Activated CD8-positive, alpha-beta memory T cell treated with anti-CD3 and anti-CD28 coated beads, Interleukin-2, amount 10 ng/mL, durations not matched to agents 7 days and 5 days (primary cell): ENCODE measurements at places on chromosomes 7 and 10. TPM values are rescaled to one million over a fixed set of nuclear protein-coding genes. Genes with fewer than 3 reads are reported as not detected.

GRCh38 chr7:66198469-66198868, 6.7 kb upstream of the TPST1 start:
- H3K27me3 ChIP-seq, result peaks cover 13% of the 10 kb centered on the region
- no peak overlapping the region for H3K27ac ChIP-seq
- no peak overlapping the region for H3K4me3 ChIP-seq
- no peak for DNase-seq
- peaks cover 5% of the 10 kb centered on the region for H3K4me1 ChIP-seq

GRCh38 chr7:134210976-134211663, 84.0 kb downstream of the LRGUK start:
- H3K36me3 ChIP-seq, result no peaks in the 10 kb centered on the region
- no peak for DNase-seq
- H3K27me3 ChIP-seq, result peaks cover 16% of the 10 kb centered on the region
- H3K4me3 ChIP-seq, result no peak overlapping the region

DNA sequence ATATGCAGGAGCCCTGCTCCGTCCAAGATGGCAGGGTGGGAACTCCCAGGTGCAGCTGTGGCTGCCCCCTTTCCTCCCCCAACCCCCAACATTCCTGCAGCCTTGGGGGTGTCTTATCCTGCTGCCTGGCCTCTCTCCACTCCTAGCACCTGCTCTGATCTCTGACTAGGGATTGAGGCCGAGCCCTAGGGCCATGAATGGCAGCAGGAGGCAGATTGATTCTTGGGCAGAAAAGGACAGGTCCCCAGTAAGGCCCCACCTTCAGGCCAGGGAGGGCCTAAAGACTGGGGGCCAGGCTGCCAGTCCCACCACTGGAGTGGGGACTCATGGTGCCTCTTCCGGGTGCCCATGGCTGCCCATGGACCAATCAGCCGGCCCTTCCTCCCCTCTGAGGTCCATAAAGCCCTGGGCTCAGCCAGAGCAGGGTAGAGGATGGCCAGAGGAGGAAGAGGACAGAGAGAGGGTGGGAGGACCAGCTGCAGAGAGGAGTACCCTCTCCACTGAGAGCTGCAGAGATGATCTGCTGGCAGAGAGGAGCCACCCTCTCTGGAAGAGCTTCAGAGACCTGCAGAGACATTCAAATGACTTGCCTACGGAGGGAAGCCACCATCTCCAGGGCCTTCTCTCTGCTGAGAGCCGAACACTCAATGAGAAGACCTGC, 8.3 kb upstream of the COA1 start:
- DNase-seq, result no peak
- H3K27me3 ChIP-seq, result peaks cover 5% of the 10 kb centered on the region
- no peak overlapping the region for H3K4me3 ChIP-seq
- H3K27ac ChIP-seq, result no peak overlapping the region
- peaks cover 11% of the 10 kb centered on the region for H3K4me1 ChIP-seq
- H3K36me3 ChIP-seq, result peaks cover 2% of the 10 kb centered on the region

- no peaks in the 10 kb centered on the region for H3K4me1 ChIP-seq
- no peaks in the 10 kb centered on the region for H3K36me3 ChIP-seq
- DNase-seq, result no peak
Measured at GRCh38 chr10:19956516-19957032, 140.3 kb downstream of the PLXDC2 start.

GRCh38 chr7:95723583-95724180, 48.7 kb upstream of the DYNC1I1 start:
- H3K36me3 ChIP-seq, result no peaks in the 10 kb centered on the region
- H3K27me3 ChIP-seq, result no peaks in the 10 kb centered on the region
- H3K27ac ChIP-seq, result no peak overlapping the region
- DNase-seq, result no peak
- H3K4me1 ChIP-seq, result no peaks in the 10 kb centered on the region
- H3K4me3 ChIP-seq, result no peak overlapping the region

- peaks cover 17% of the 10 kb centered on the region for H3K27me3 ChIP-seq
- peak overlapping the region; percentile 73 for H3K4me3 ChIP-seq
- H3K36me3 ChIP-seq, result peaks cover 2% of the 10 kb centered on the region
- no peak for DNase-seq
- H3K27ac ChIP-seq, result no peak overlapping the region
- peaks cover 9% of the 10 kb centered on the region for H3K4me1 ChIP-seq
Measured at GRCh38 chr7:101154693-101155102, 422 bp downstream of the AP1S1 start.

GRCh38 chr10:126902157-126902556, 3.1 kb upstream of the DOCK1 start:
- H3K4me3 ChIP-seq, result no peak overlapping the region
- peaks cover 2% of the 10 kb centered on the region for H3K36me3 ChIP-seq
- peaks cover 15% of the 10 kb centered on the region for H3K27me3 ChIP-seq
- H3K27ac ChIP-seq, result no peak overlapping the region

- no peaks in the 10 kb centered on the region for H3K36me3 ChIP-seq
- H3K4me3 ChIP-seq, result no peak overlapping the region
- no peak for DNase-seq
- no peaks in the 10 kb centered on the region for H3K4me1 ChIP-seq
Measured at GRCh38 chr7:143979359-143979758, 20.8 kb upstream of the OR6B1 start.

GRCh38 chr7:73487486-73487885, 34.6 kb downstream of the BAZ1B start:
- H3K27ac ChIP-seq, result peak overlapping the region; percentile 26
- peaks cover 2% of the 10 kb centered on the region for H3K4me1 ChIP-seq
- H3K36me3 ChIP-seq, result peaks cover 60% of the 10 kb centered on the region
- DNase-seq, result no peak
- H3K27me3 ChIP-seq, result no peaks in the 10 kb centered on the region

- H3K4me3 ChIP-seq, result no peak overlapping the region
- no peak for DNase-seq
- no peaks in the 10 kb centered on the region for H3K27me3 ChIP-seq
- no peaks in the 10 kb centered on the region for H3K4me1 ChIP-seq
Measured at GRCh38 chr7:156128496-156128895, 316.2 kb upstream of the SHH start.

DNA sequence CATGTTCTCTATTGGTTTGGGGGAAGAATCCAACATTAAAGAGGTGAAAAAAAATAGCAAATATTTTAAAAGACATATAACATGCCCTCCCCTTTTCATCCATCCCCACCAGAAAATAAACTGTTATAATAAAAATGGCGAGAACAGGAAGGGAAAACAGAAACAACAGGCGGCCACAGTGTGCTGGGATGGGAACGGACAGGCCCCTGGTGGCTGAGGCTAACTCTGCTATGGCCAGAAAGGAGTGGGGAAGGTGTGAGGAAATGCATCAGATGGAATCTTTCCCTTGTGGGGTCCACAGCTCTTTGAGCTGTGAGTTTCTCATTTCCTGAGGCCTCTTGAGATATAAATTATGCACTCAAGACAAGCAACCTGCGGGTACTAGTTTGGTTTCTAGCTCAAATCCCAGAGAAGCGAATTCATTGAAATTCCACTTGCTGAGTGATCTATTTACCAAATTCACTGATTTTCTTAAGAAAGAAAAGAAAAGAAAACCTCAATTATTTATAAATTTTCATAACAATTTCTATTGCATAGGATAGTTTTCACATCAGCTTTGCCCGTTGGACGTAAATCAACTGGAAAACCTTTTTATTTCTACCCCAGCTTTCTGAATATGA, 139.5 kb downstream of the BMPER start:
- no peaks in the 10 kb centered on the region for H3K4me1 ChIP-seq
- no peak overlapping the region for H3K27ac ChIP-seq
- H3K36me3 ChIP-seq, result no peaks in the 10 kb centered on the region

DNA sequence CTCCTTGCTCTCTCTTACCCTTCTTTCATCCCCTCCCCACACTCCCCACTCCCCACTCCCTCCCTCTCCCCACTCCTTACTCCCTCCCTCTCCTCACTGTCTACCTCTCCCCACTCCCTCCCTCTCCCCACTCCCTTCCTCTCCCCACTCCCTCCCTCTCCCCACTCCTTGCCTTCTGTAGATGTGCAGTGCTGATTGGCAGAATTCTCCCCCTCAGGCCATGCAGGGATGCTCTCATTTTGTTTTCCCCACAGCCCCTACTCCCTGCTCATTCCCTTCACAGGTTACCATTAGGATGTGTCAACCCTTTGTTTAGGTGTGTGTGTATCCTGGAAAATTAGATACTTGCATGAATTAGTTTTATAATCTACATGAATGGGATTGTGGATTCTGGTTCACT, 90.3 kb downstream of the CELF2 start:
- H3K4me3 ChIP-seq, result no peak overlapping the region
- H3K4me1 ChIP-seq, result peaks cover 16% of the 10 kb centered on the region
- DNase-seq, result no peak
- peaks cover 2% of the 10 kb centered on the region for H3K36me3 ChIP-seq
- peaks cover 6% of the 10 kb centered on the region for H3K27me3 ChIP-seq

- no peak overlapping the region for H3K27ac ChIP-seq
- no peaks in the 10 kb centered on the region for H3K4me1 ChIP-seq
- no peak overlapping the region for H3K4me3 ChIP-seq
- DNase-seq, result no peak
- H3K27me3 ChIP-seq, result peaks cover 34% of the 10 kb centered on the region
Measured at GRCh38 chr10:113301342-113301984, 251.4 kb upstream of the HABP2 start.

- no peaks in the 10 kb centered on the region for H3K27me3 ChIP-seq
- DNase-seq, result no peak
- H3K27ac ChIP-seq, result peak overlapping the region; percentile 1
- peaks cover 67% of the 10 kb centered on the region for H3K4me1 ChIP-seq
- H3K36me3 ChIP-seq, result peaks cover 78% of the 10 kb centered on the region
Measured at GRCh38 chr7:37333075-37333474, 115.6 kb downstream of the ELMO1 start.

- H3K36me3 ChIP-seq, result no peaks in the 10 kb centered on the region
- no peak overlapping the region for H3K27ac ChIP-seq
- H3K4me1 ChIP-seq, result peaks cover 4% of the 10 kb centered on the region
- H3K4me3 ChIP-seq, result no peak overlapping the region
Measured at GRCh38 chr10:86684331-86685097, 16.2 kb downstream of the LDB3 start.

The OR6B1 gene
- total RNA-seq, result not detected

The HHEX gene
- total RNA-seq, result not detected

The SORCS3 gene
- not detected for total RNA-seq

The RBP4 gene
- total RNA-seq, result not detected

The CHRM2 gene
- not detected for total RNA-seq

The PRF1 gene
- 433 TPM for total RNA-seq

The NPY4R2 gene
- not detected for total RNA-seq

The FGFBP3 gene
- total RNA-seq, result 1.5 TPM
